ENCODE measurements at places on chromosomes 3 and 15.

GRCh38 chr15:63447017-63447676 is 57.2 kb upstream of the USP3 start:
- no peak for DNase-seq

- no peak for DNase-seq
These were observed 987.9 kb downstream of the NTRK3 start for GRCh38 chr15:87268675-87269074.

- DNase-seq = no peak
These were observed 80.6 kb downstream of the MYO9A start for GRCh38 chr15:72037321-72037720.

GRCh38 chr15:35486296-35486695 is 59.7 kb downstream of the DPH6 start:
- no peak for DNase-seq

GRCh38 chr15:61130950-61131942 is 97.9 kb downstream of the RORA start:
- no peak for DNase-seq

DNA sequence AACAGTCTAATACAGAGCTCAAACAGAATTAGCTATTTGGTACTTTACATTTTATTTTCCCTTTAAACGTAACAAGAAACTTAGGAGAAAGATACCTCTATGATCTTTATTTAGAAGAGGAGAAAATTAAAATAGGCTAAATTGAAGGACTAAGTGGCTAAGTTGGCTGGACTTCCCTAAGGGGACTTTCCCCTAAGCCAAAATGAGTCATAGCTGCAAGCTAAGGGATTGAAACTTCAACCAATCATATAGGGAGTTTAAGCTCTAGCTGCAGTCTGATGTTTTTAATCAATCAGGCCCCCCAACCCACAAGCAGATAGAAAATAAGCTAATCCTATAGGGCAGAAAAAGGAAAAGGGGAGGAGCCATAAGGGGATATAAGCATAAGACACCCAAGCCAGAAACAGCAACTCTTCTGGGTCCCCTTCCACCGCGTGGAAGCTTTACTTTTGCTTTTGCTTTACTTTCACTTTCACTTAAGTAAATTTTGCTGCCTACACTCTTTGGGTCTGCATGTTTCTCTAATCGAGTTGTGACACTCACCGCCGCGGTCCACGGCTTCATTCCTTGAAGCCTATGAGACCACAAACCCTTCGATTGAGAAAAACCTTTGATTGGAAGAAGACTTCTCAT is 1108.5 kb upstream of the EPHA6 start:
- no peak for DNase-seq

DNA sequence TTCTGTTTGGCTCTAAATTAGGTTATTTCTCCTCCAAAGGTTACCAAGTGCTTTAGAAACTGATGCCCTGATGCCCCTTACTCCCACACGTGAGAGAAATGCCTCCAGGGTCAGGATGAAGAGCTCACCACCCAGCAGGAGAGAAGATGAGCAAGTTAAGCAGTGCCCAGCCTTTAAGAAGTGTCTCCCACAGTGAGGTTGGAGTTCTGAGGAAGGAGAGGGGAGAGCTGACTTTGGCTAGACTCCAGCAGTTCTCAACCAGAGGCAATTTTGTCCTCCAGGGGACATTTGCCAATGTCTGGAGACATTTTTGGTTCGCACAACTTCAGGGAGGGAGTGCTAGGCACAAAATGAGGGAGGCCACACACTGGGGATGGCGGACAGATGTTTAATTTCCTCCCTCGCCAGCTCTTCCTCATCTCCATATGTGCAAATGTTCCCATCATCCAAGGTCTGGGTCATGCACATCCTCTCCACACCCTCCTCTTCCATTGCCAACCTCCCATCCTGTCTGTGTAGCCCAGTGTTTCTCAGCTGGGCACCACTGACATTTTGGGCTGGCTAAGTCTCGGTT is 50.6 kb upstream of the SLC7A14 start:
- peak; percentile 17 for DNase-seq

DNA sequence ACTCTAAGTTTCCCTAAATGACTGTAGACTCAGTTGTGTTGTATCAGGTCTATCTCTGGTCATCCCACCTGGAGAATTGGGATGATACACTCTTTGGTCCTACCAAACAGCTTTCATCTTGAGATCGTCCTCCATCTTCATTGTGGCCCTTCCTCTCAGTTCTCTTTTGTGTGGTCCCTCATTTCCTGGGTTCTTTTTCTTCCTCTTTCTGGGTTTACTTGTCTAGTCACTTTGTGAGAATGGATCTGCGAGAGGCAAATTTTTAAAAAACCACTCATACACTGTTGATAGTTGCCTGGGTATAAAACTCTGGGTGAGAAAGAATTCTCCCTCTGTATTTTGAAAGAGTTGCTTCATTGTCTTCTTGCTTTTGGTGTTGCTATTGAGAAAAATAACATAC is 6.0 kb upstream of the AMOTL2 start:
- DNase-seq = no peak

- DNase-seq = no peak
These were observed 445.4 kb downstream of the EPHB1 start for GRCh38 chr3:135240426-135240825.

GRCh38 chr15:68852461-68852860 is 31.8 kb upstream of the ANP32A start:
- no peak for DNase-seq

DNA sequence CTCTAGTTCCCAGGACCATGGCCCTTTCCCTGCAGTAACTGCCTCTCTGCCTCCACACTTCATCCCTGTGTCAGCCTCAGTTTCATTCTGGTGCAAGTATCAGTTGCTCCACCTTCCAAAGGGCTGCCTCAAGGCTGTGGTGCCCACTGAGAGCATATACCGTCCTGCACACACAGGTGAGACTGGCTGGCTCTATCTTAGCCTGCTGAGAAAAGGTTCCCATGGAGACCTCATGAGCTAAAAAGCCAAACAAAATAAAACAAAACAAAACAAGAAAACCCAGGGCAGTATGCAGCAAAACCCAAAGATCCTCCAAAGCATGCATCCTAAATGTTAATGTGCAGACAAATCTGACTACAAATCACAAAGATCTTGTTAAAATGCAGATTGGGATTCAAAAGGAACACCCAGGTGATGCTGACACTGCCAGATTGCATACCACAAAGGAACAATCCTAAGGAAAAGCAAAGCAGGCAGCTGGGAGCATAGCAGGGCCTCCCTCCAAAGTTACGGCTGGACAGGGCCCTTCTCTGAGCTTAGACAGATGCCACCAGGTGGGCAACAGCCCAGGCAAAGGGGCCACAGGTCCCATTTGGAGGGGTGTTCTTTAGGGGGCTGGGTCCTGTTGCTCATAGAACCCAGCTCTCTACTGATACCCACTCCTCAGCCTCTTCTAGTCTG is 76.3 kb upstream of the SLCO2A1 start:
- no peak for DNase-seq

DNA sequence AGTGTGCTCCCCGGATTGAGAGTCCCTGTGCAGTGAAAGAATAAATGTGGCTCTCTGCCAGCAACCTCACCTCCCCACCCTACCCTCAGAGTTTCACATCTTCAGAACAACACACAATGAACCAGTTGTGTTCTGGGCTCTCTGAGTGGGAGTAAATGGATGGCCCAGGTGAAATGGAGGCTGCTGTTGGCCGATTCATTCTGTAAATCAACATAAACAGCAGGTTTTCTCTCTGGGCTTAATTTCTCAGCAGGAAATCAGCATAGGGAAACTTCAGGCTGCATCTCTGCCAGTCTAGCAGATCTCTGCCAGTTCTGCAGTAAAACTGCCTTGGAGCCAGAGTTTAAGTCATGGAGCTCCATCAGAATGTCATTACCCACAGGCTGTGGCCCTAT is 54.6 kb upstream of the FURIN start:
- DNase-seq = no peak

DNA sequence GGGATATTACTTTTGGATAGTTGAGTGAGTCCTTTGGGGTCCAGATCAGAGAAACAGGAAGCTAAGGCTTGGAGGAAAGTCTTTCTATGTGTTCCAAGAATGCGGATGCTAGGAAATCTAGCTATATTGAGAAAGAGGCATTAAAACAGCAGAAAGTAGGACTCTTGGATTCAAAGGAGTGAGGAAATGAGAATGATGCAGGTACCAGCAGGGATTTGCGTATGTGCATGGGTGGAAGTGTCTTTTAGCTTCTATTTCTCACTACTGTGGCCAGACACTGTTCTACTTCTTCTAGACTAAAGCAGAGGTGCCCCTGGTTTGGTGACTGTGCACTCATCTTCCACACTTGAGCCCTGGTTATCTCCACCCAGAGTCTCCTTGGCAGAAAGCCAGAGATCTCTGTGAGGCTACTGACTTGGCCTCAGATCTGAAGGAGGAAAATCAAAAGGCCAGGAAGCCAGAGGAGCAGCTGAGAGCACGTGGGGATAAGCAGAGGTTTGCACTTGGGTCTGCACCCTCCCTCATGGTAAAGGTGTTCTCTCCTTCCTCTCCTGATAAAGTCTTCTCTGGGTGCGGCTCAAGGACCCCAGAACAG is 44.3 kb downstream of the ATP2B2 start:
- DNase-seq = no peak

- DNase-seq = peak; percentile 19
These were observed 92.0 kb upstream of the TRIM42 start for GRCh38 chr3:140585828-140586227.

GRCh38 chr3:107660306-107660976 is 137.7 kb downstream of the BBX start:
- peak; percentile 41 for DNase-seq

DNA sequence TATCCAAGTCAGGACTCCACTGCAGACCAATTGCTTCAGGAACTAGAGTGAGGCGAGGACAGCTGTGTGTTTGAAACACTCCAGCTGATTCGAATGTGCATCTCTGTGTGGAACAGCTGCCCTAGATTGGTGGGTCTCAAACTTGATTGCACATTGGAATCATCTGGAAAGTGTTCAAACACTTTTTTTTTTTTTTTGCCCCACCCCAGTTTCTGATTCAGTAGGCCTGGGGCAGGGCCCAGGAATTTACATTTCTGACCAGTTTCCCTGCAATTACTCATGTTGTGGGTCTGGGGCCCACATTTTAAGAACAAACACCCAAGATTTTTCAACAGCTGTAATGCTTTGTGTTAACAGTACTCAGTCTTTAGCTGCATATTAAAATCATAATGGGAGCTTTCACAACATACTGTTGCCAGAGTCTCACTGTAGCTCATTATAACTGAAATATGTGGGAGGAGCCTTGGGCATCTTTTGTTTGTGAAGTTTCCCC is 156.6 kb downstream of the NR1D2 start:
- DNase-seq = no peak

DNA sequence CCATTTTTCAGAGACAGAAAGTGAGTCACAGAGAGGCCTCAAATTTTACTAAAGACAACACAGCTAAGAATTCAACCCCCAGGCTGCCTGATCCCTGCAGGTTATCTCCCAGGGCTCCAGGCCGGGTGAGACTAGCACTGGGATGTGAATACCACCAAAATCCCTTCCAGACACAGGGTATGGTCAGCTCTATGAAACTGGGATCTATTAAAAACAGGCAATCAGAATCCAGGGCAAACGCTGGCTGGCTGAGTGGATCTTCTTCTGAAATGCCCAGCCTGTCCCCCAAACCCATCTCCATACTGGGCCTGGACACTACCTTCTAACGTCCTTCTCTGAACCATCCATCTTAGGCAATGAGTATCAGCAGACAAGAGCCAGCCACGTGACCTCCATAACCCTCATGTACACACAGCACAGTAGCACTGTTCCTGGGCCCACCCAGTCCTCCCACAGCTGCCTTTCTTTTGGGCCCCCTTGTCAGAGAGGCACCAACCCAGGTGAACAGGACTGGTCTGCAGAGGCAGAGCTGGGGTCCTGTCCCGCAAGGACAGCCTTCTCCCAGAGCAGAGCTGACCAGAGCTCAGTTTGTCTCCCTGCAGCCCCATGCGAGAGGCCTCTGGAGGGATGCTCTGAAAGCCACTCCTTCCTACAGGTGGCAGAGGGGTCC is 1.9 kb downstream of the RAB6B start:
- DNase-seq = no peak

DNA sequence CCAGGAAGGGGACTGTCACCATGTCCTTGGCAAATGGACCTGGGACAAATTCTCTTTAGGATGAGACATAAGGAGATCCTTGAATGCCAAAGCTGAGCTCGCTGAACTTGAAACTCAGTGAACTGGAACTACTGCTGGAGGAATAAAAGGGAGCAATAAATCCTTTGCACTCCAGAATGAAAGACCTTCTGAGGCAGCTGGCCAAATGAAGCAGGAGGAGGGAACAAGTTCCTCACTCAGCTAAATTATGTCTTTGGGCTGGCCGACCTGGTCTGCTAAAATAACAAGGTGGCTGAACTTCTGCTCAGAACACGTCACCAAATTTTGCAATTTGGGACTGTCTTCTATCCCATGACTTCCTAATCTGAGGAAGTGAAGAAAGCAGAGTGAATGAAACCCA is 314.7 kb downstream of the LPP start:
- peak; percentile 72 for DNase-seq

GRCh38 chr3:107953722-107954121 is 137.1 kb downstream of the CD47 start:
- DNase-seq = no peak

DNA sequence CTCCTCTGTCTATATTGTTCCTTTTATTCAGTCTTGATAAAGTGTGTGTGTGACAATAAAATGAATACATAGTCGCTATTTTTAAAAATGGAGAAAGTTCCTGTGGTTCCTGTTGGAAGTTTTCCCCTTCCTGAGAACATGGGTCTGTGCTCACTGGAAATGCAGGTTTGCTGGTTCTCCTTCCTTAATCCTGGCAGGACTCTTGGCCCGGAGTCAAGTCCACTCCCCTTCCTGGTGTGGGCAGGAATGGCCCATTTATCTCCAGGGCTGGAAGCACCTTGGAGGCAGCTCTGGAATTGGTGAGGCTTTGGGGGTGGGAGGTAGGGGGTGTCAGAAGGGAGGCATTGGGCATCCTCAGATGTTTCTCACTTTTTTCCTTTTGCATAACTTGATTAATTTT is 30.1 kb downstream of the FOXL2 start:
- no peak for DNase-seq

- DNase-seq = no peak
These were observed 10.9 kb upstream of the SEC61A1 start for GRCh38 chr3:128041344-128041743.

DNA sequence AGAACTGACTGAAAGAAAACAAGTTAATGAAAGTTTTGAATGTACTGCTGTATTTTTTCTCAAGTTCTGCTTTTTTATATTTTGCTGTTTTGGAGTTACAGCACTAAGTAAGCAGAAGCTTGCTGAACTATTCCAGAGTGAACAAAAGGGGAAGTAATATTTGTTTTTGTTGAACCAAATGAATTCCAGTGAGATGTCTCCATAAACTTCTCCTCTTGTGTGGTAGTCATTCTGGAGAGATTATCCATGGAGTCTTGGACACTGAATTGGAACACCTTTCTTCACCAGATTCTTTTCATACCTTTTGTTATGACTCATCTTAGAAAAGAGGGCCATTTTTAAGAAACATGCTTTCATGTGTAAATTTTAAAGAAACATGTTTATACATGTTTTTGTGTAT is 8.8 kb downstream of the ANKUB1 start:
- peak; percentile 45 for DNase-seq

DNA sequence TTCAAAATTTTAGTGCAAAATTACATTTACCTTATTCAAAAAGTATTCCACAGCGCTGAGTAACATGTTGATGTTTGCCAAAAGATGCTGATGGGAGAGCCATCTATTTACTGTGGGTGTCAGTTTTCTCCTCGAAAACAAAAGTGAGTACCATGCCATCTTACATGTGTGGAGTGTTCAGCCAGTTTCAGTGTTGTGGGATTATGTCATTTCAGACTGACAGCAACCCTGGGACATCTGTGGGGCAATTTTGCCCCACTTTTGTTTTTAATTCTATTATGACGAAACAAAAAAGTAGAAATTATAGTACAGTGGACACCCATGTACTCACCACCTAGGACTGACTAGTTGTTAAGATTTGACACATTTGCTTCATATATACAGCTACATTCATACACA is 19.6 kb downstream of the SLCO3A1 start:
- DNase-seq = no peak
